ENCODE measurements at places on chromosomes 12 and 14.

- DNase-seq = no peak
Observed at GRCh38 chr12:109868182-109869051, 11.9 kb downstream of the GLTP start.

GRCh38 chr12:47721431-47721973 lies 3.8 kb downstream of the ENDOU start:
- peak; percentile 72 for DNase-seq

GRCh38 chr12:14959463-14959862 lies 1.9 kb downstream of the ARHGDIB start:
- DNase-seq = peak; percentile 62

DNA sequence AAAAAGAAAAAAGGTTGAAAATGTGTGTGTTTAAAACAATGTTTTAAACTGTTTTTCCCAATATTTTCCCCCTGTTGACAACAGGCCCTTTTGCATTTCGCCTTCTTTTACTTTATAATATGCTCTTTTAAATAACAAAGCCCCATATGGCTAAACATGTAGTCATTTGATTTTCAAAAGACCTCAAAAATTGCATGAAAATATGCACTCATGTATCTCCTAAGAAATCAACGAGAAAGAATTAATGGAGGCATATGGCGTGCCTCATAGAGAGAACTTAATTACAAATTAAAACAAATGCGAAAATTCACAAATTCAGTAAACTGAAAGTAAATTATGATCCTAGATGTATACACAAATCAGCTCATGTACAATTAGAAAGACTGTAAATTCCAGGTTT lies 202.6 kb upstream of the FOXN3 start:
- DNase-seq = no peak

DNA sequence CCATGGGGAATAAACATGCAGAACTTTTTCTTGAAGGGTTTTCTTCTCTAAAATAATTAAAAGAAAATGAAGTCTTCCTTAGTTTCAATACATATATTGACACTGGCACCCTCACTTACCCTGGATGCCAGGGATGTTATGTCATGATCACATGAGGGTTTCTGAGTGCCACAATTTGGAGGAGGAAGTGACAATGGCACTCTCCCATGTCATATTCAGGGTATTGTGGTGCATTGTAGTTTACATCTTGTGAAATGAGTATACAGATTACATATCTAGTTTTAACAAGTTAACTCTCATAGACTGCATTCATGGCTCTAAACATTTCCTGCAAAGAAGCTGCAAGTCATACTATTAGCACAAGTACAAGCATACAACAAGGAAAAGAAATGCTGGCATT lies 37.7 kb downstream of the CCDC177 start:
- no peak for DNase-seq

- DNase-seq = no peak
Observed at GRCh38 chr12:75177997-75178396, 31.6 kb downstream of the KCNC2 start.

GRCh38 chr12:75727577-75727976 lies 216.2 kb upstream of the KRR1 start:
- no peak for DNase-seq

DNA sequence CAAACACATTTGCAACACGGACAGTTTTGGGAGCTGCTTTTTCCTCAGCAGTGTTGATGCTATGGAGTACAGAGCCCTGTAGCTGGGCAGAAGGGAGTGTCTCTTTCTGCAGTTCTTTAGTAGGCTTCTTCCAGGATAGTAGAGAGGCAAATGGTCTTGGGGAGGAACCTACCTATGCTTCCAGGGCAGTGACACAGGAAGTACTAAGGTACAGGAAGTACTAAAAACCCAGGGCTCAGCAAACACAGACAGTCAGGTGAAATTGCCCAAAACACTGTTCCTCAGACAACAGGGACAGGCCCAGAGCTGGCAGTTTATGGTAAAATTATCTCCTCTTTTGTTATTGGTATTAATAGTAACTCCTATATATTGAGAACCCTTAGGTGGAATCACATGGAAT lies 217.6 kb downstream of the TTC8 start:
- no peak for DNase-seq

- DNase-seq = no peak
Observed at GRCh38 chr14:24803933-24804494, 170.0 kb upstream of the GZMB start.

DNA sequence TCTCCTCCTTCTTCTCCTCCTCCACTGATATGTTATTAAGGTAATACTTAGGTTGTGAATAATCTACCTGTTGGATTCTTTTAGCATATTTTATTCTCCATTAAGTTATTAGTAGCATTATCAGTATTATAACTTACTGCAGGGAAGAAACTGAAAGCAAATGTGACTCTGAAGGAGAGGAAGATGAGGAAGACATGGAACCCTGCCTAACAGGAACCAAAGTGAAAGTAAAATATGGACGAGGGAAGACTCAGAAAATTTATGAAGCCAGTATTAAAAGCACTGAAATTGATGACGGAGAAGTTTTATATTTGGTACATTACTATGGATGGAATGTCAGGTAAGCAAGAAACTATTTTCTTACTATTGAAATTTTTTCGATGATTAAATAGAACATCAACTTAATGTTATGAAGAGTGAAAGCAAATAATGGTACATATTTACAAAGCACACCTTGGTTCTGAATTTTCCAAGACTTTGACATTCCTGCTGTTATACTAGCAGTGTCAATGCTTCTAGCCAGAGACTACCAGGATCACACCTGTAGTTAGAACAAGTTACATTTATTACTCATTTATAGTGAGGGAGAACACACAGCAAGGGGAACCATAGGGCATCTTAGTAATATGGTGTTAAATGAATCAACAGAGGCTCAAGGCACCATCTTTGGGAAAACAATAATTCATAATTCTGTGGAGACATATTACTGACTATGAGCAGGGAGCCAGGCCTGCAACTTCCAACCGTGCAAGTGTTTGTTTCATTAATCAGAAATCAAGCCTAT lies 42.0 kb upstream of the TOMM20L start:
- peak; percentile 46 for DNase-seq

DNA sequence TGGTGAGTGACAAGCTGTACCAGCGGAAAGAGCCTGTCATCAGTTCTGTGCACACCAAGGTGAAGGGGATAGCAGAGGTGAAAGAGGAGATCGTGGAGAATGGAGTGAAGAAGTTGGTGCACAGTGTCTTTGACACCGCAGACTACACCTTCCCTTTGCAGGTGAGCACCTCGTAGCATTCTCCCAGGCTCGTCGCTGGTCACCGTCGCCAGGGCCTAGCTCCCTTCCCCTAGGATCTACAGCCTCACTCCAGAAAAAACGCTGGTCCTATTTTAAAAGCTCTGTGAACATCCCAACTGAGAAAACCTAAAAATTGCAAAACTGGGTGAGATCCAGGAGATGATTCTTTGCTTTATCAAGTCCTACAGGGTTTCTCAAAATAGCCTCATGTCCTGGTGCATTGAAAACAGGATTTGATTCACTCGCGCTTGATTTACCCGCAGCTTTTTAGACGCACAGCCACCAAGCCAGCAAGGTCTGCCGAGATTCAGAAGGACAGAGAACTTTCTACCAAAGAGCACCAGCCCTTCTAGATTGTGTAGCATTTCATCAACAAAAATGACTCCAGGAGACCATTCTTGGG lies 22.2 kb downstream of the P2RX7 start:
- DNase-seq = no peak

- DNase-seq = peak; percentile 43
Observed at GRCh38 chr14:55348766-55349453, 62.7 kb downstream of the ATG14 start.

- no peak for DNase-seq
Observed at GRCh38 chr14:93924592-93925355, 2.4 kb upstream of the FAM181A start.

GRCh38 chr12:51320695-51321320 lies 3.2 kb downstream of the BIN2 start:
- peak; percentile 76 for DNase-seq

- DNase-seq = no peak
Observed at GRCh38 chr14:60532442-60532841, 23.5 kb downstream of the SIX6 start.

DNA sequence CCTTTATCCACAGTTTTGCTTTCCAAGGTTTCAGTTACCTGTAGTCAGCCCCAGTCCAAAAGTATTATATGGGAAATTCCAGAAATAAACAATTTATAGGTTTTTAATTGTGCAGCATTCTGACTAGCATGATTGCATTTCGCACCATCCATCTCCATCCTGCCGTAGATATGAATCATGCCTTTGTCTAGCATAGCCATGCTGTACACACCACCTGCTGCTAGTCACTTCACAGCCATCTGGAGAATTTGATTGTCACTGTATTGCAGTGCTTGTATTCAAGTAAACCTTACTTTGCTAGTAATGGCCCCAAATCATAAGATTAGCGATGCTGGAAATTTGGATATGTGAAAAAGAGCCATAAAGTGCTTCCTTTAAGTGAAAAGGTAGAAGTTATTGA lies 36.0 kb downstream of the MUCL1 start:
- no peak for DNase-seq

DNA sequence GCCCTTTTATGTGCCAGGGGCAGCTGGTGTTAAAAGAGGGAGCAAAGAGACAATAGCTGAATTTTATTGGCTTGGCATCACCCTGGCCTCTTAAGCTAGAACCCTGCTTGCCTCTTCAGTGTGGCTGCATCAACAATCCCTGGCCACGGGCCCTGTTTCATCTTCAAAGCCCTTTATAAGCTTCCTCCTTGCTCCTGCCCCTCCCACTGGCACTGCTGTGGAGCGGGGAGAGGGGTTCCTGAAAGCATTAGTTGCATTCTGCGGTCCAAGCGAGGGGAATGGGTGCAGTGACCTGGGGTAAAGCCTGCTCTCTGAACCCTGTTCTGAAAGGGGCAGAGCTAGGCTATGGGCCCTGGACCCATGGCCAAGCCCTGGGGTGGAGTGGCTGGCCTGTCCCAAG lies 220 bp upstream of the KRT83 start:
- no peak for DNase-seq

GRCh38 chr12:47317175-47317915 lies 237.6 kb upstream of the AMIGO2 start:
- DNase-seq = no peak

- DNase-seq = peak; percentile 14
Observed at GRCh38 chr14:24634158-24634557, at the start of gene GZMB. TSS of gene GZMB (minus strand) at chr14:24634190. CDS start at chr14:24634160, 30 bp downstream.

DNA sequence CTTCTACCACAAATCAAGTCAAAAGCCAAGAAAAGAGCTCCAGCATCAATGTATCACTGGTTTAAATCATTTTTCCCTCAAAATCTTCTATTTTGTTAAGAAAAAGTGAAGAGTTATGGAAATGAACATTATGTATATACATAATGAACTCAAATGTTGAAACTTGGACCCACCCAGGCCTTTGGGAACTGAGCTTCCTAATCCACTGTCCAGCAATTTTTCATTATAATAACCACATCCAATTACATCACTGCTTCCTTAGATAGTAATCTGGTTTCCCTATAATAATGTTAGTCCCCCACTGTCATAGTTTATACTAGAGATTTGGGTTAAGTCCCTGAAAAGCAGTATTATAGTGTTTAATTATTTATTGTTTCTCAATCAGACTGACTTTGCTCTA lies 170.9 kb downstream of the PIK3C2G start:
- no peak for DNase-seq

GRCh38 chr12:49730568-49731101 lies 10.7 kb upstream of the TMBIM6 start:
- peak; percentile 16 for DNase-seq
